Hematopoietic multipotent progenitor cell treated with erythropoietin and hydrocortisone succinate and interleukin-3 and kit ligand, for 17 days (in vitro differentiated cells): ENCODE measurements at places on chromosomes 1 and 21.

DNA sequence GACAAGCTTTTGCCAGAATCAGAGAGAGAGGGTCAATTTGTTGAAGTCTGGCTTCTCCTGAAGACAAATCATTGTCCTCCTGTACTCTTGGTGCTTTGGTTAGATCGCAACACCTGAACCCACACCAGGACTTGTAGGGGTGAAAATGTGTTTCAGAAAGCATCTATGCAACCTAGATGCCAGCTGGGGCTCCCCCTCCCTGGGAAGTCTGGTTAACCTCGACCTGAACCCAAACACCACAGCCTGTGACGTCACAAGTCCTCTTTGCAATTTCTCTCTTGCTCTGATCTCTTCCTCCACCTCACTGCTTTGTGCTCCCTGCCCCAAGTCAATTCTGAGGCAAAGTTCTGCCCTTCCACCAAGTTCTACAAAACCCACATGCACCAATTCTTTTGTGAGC, 42.8 kb upstream of the USP24 start:
- DNase-seq: no peak

GRCh38 chr21:33897098-33897497, 18.5 kb downstream of the ATP5PO start:
- no peak for DNase-seq

- no peak for DNase-seq
Observed at GRCh38 chr1:218298398-218298797, 13.3 kb downstream of the RRP15 start.

DNA sequence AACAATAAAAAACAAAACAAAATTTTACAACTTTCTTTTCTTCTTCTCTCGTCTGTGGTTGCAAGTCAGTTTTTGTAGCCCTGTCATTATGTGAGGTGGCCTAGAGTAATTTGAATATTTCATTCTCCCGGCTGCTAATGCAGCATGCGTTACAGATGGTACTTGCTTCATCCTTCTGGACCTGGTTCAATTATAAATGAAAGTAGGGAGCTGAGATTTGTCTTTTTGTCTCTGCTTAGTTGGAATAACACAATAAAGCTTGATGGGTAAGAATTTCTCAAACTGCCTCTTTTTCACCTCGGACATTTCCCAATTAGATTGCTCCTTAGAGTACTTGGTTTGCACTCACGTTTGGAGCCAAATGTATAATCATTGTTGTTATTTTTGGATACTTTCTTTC, 201.6 kb downstream of the PBX1 start:
- DNase-seq: no peak

- no peak for DNase-seq
Observed at GRCh38 chr1:62392951-62393350, 43.9 kb upstream of the USP1 start.

DNA sequence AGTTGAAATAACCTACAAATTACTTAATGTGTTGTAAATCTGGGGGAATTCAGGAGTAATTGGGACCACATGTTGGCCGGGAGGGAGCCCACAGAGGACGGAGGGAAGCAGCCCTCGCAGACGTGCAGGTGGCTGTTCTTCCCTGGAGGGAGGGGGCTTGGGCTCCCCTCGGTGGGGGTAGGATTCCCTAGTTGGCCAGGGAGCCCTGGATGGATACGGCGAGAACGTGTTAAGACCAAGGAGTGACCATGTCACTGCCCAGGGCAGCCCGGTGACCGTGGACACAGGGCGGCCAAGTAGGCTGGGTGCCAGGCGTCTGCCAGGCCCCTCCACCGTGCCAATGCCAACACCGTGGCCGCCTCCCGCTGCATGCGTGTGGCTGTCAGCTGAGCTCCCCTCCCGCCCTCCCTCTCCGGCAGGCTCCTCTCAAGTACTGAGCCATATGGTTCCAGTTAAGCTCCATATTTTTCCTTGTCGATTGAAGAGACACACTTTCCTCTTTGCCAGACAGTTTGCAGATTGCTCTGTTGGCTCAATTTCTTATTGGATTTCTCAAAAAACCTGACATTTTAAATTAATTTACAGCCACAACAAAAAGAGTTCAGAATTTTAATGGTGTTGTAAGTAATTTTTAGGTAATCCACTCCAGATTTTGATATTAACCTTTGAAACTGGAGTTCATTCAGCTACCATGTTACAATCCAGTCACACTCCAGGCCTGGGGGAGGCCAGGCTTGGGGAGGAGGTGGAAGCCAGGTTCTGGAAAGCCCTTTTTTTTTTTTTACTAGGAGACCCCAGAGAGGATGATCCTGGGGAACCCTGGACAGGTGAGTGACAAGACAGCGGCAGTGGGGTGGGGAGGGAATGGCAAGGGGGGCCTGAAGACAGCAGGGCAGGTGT, 71.2 kb downstream of the CASZ1 start:
- DNase-seq: no peak

- no peak for DNase-seq
Observed at GRCh38 chr1:170032531-170033280, 41.8 kb downstream of the KIFAP3 start.

GRCh38 chr1:226370144-226370923, 37.6 kb downstream of the PARP1 start:
- DNase-seq: no peak

DNA sequence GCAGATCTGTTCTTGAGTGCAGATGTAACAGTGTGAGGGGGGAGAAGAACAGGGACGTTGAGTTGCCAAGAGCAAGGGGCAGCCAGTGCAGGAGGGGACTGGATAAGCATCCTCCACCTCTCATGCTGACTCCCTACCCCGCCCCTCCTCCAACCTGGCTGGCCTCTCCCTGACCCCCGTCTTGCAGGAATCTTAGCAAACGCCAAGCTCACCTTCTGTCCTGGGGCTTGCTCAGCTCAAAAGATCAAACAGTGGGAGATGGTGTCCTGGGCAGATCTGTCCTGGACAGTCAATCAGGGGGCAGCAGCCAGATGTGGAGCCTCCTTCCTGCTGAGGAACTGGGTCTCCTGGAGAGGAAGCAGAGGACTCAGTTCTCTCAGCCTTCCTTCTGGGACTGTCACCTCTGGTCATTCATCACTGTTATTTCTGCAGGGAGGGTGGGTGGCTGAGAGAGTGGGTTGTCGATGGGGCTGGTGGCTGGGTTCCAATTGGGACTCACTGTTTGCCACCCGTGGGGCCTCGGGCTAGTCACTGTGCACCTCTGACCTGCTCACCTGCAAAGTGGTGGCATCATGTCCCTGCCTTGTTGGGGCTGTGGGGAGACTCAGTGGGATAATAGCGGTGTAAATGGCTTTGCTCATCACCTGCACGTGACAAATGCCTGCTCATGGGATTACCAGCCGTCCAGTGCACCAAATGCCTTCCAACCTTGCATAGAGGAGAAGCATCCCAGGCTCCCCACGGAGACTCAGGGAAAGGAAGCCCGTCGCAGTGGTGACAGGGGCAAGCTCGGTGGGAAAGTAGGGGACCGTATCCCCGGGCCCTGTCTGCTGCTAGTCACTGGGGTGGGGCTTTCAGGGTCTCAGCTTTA, 154.4 kb downstream of the PTPRU start:
- DNase-seq: no peak

- DNase-seq: no peak
Observed at GRCh38 chr21:16004086-16004485, 274.3 kb downstream of the USP25 start.

- DNase-seq: no peak
Observed at GRCh38 chr1:20147846-20148570, 8.9 kb downstream of the PLA2G2F start.

GRCh38 chr1:100530880-100531487, 7.0 kb upstream of the GPR88 start:
- DNase-seq: no peak

DNA sequence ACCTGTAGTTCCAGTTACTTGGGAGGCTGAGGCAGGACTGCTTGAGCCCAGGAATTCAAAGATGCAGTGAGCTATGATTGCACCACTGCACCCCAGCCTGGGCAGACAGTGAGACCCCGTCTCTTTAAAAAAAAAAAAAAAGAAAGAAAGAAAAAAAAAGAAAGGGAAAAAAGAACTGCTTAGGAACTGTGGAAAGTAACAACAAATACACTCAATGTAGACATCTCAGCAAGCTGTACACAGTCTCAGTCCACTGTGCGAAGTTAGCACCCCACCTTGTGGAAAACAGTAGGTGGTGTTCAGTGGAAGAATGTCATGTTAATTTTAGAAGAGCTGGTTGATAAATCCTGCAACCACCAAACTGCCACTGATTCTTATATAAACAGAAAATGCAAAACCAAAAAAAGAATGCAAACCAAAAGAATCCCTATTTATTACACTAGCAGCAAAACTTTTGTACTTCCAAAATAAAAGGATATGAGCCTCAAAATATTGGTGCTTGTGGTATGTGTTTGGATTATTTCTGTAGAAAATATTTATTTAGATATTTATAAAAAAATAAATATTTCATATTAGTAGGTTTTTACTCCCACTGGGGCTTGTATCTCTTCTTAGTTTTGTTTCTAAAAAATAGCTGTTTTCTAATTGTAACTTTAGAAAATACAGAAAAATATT, 31.1 kb downstream of the ALG14 start:
- peak; percentile 58 for DNase-seq

DNA sequence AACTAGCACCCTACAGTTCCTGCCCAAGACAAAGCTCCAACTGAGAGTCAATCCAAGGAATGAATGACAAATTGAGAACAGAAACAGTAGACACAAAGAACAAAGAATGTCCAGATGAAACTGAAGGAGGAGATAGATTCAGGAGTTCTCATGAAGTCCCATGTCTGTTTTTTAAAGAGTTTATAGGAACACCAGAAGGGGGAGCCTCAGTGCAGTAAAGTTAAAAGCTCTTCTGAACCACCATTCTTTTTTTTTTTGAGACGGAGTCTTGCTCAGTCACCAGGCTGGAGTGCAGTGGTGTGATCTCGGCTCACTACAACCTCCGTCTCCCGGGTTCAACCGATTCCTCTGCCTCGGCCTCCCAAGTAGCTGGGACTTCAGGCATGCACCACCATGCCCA, 323.6 kb downstream of the MRPL39 start:
- DNase-seq: no peak

DNA sequence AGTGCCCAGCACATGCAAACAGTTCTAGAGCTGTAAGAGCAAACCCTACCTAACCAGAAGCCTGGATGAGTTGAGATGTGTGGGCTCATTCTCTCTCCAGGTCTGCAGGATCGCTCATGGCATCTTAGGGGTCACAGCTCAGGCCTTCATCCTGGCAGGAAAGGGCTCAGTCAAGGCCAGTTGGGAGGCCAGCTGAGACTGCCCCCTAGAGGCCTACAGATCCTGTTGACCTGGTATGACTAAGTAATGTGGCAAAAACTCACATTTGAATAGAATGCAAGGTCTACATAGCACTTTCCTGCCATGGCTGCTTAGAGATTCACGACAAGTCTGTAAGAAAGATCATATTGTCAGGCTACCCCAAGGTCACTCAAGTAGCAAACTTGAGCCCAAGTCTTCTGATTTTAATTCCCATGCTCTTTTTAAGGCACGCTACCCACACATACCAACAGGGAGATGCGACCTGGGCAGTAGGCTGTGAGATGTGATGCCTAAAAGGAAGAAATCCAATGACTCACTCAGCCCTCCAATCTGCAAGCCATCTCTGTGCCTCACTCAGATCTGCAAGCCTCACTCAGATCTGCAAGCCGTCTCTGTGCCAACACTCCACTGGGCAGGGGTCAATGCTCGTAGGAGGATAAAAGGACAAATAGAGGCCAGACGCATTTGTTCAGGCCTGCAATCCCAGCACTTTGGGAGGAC, 5.1 kb upstream of the CAPN8 start:
- DNase-seq: no peak

DNA sequence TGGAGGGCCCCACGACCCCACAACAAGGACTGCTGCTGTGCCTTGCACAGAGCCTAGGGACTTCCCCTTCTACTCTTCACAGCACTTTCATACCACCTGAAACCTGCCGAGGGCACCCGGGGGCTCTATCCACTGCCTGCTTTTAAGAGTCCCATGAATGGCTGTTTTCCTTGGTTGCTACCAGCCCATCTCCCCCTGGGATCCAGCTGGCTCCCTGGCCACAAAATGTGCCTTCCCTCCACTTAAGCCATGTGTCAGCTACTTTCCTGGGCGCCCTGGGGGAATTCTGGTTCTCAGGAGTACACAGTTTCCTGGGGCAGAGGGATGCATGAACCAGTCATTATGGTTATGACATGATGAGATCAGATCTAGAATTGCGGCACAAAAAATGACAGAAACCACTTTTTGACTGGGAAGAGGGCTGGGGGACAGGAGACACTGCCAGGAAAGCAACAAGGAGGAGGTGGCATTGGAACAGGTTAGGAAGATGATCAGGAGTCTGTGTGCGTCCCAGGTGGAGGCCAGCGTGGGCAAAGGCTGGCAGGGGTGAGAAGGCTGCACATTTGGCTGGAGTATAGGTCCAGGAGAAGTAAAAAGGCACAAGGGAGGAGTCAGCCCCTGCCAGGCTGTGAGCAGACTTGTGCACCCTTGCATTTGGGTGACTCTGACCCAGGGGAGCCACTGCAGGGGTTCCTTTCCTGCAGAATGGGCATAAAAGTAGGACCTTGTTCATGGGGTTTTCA, 3.2 kb upstream of the TNFRSF8 start:
- DNase-seq: no peak

GRCh38 chr1:111570781-111571181, 48.8 kb upstream of the RAP1A start:
- DNase-seq: no peak

DNA sequence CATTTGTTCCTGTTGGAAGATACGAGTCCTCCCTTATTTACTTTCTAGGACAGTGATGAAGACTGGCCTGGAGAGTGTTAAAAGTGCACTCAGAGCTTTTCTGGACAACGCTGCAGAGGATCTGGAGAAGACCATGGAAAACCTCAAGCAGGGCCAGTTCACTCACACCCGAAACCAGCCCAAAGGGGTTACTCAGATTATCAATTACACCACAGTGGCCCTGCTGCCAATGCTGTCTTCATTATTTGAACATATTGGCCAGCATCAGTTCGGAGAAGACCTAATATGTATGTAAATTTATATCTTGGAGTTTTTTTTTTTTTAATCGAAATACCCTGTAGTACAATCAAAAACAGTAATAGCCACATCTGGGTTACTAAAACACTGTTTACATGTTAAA, 190.5 kb downstream of the ZP4 start:
- DNase-seq: no peak

GRCh38 chr21:14403681-14404318, 20.9 kb upstream of the HSPA13 start:
- DNase-seq: peak; percentile 61

GRCh38 chr1:236066828-236067386, 2.0 kb upstream of the NID1 start:
- no peak for DNase-seq

DNA sequence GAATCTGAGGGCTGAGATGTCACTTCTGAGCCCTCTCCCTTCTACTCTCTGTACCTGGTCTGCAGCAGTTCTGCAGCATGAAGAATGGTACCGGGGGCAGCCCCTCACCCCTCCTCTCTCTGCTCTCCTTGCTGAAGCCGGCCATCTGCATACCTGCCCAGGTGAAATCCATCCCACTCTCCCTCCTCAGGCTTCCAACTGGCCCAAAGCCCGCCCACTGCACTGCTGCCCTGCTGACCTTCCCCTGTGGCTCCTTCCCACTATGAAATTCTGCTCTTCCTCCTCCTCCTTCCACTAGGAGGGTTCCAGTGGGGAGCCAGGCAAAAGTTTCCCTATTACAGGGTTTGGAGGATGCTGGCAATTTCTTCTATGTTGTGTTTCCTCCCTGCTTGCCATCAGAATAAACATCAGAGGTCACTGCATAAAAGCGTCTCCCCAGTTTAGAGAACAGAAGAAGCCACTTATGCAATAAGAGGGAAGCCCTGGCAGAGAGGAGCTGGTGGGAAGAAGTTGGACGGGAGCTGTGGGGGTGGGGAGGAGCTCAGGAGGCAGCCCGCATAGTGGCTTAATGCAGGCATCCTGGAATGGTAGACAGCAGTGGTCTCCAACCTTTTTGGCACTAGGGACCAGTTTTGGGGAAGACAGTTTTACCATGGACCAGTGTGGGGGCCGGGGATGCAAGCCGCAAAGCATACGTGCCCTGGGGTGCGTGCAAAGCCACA, 30.3 kb downstream of the TMCO4 start:
- no peak for DNase-seq
